ENCODE measurements at places on chromosomes 7 and 10.

- DNase-seq, result no peak
These were observed 73.7 kb downstream of the INSIG1 start for GRCh38 chr7:155371331-155371883.

DNA sequence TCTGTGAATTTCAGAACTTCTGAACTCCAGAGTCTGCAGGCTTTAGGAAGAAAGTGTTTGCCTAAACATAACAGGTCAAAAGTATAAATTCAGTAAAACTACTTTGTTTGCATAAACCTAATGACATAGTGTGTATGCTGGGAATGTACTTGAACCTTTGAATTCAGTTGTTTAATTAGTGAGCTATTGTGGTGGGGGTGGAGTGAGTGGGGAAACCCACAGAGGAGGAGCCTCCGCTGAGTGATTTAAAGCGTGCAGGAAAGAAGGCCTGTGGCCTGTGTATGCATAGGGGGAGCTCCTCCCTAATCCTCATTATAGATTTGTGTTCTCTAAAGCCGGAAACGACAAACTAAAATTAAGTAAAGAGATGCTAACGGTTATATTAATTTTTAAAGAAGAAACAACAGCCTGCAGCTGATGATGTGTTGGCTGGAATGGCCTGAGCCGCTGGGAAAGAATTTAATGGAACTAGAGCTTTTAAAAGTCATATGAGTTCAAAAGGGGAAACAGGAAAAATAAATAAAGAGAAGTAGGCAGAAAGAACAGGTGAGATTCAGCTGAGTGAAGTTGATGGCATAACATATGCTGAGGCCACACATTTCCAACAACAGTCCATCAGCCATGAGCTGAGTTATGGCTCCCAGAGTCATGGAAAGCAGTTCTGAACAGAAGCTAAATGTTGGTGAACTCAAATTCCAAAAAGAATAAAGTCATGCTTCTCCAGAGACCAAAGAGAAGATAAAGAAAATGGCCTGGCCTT, 595.0 kb downstream of the GRM8 start:
- no peak for DNase-seq

DNA sequence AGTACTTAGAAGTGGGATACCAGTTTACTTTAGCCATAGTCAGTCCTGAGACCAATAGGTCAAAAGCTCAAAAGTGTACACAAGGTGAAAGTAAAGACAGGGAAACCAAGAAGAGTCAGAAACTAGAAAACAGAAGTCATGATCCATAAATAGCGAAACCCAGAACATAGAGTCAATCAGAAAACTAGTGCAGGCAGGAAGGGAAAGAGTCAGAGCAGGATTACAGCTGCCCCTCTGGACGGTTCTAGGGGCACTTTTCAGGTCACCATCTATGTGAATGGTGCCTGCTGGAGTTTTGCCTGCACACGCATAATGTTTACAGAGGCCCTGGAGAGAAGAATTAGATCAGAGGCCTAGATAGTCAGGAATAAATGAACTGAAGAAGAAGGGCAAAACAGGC, 22.4 kb upstream of the DMTF1 start:
- DNase-seq, result no peak

- DNase-seq, result no peak
These were observed 103.8 kb downstream of the UNCX start for GRCh38 chr7:1336509-1336908.

DNA sequence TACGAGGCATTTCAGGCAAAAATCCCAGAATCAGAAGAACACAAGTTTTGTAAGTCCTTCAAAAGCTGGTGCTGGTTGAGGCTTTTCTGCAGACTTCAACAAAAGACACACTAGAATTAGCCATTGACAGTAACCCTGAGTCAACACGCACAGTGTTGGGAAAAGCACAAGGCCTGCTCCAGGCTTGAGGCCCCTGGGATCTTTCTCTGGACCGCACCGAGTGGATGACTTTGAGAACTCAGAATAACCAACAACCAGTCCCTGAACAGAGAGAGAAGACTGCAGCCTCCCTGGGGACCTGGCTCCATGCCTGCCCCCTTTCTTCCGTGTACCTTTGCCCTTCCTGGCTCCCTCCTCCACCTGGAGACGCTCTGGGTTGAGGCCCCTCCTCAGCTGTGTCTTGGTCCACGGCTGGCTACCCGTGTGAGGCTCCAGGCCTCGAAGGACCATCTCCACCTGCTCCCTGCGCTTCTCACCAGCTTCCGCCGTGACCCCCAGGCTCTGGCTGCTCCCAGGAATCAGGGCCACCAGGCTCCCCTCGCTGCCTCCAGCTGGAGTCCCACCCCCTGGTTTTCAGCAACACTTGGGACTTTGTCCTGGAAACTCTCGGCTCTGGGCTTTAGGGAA, 28.4 kb downstream of the DIP2C start:
- no peak for DNase-seq

GRCh38 chr10:88793712-88794299, 8.7 kb upstream of the LIPM start:
- no peak for DNase-seq

DNA sequence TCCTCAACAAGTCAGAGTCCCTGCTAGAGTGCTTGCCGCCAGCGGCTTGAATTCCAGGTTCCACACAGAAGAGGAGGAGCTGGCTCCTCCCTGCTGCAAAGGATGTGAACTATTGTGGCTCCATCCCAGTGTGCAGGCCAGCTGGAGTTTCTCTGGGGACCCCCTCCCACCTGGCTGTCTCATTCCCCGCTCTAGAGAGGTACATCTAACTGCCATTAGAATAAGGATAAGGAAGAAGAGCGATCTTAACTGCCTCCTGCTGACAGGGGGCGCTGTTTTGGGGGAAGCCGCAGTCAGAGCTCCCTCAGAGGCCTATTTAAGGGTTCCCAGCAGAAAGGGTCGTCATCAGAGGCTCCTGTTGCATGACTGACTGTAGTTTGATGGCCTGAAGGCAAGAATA, 40.8 kb upstream of the HECW1 start:
- DNase-seq, result no peak

- no peak for DNase-seq
These were observed 872.2 kb downstream of the ANKRD7 start for GRCh38 chr7:119096683-119097082.

DNA sequence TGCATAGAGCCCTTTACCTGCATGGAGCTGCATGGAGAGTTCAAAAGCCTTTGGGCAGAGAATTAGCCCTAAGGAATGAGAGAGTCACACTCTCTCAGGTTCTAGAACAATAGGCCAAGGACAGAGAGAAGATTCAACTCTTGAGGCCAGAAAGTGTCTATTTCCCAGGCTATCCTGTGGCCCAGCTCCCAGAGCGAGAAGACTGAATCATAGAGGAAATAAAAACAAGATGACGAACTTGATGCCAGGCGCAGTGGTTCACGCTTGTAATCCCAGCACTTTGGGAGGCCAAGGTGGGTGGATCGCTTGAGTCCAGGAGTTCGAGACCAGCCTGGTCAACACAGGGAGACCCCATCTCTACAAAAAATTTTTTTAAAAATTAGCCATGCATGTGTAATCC, 18.3 kb upstream of the PODXL start:
- no peak for DNase-seq

GRCh38 chr10:90777621-90778020, 80.2 kb downstream of the HTR7 start:
- no peak for DNase-seq

DNA sequence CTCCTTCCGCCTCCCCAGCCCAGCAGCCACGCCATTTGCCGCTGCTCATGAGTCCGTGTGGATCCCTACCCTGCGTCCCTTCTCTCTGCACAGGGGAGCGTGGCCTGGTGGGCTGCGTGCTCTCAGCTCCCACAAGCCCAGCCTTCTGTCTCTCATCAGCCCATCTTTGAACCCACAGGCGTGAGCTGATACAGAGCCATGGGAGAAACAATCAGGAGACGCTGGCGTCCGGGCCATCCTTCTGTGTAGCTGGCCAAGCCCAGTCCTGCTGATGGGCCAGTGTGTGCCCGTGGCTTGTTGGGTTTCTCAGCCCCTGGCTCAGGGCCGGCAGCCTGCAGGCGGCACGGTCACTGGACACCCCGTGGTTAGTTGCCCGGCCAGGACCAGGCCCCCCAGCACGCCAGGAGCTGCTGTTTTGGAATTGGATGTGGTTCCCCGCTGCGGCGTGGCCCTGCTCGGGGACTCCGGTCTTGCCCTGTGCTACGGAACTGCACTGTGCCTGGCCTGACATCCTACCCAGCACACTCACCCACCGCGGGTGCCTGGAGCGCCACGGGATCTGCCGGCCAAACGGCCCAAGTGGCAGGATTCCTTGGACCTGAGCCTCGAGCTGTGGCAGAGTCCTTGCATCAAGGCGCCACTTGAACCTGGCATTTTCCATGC, 88.9 kb downstream of the ELFN1 start:
- DNase-seq, result no peak

DNA sequence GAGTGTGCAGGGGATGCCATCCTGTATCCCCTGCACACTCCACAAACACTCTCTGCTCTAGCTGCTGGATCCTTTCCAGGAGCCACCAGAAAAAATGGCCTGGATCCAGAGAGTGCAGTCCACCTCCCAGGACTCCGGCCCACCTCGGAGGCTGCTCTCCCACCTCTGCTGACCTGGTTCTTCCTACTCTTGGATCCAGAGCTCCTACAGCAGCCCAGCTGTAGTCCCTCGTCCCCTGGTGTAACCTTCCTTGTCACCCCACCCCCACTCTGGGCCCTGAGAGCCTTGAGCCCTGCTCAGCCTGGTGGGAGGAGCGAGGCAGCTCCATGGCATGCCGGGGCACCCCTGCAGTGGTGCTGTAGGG, 54.4 kb downstream of the GOLGA7B start:
- DNase-seq, result no peak

DNA sequence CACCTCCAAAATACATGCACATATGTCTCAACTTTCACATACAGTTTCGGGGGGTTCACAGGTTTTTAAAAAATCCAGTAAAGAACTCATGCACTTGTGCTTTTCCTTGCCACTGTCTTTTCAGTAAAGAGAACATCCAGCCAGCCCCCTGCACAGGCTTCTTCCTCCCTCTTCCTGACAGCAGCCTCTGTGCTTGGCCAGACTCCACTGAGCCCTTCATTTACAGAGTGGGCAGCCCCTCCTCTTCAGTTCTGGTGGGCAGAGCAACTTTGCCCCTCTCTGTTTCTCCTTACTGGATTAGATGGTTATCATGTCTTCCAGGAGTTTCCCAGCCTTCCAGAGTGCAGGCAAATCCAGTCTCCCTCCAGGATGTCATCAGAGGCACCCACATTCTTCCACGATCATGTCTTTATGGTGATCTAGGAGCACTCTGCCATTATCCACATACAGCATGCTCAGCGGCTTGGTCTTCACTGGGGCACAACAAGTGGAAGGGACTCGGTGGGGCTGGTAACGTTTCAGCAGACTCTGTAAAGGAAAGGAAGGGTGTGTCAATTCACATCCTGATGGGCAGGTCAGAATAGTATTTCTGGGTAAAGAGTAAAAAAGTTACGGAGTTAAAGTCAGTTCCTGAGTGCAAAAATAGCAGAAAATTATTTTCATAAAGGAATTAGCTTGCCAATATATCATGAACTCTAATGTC, 8.8 kb downstream of the NODAL start:
- no peak for DNase-seq

DNA sequence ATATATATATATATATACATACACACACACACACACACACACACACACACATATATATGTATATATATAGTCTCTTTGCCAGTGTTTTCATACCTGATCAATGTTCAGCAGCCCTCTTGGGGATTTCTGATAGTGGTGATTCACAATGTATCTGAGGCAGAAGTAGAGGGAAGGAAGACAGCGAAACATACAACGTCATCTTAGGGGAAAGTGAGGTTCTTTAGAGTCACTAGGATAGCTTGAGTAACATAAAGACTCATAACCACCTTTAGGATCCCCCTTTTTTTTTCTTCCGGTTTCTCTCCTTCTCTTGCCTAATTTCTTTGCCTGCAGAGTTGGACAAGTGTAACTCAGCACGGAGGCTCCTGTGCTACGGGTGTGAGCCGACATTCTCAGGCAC, 56.6 kb downstream of the PODXL start:
- DNase-seq, result no peak

GRCh38 chr7:149662591-149663095, 110.7 kb downstream of the ZNF467 start:
- peak; percentile 76 for DNase-seq

- no peak for DNase-seq
These were observed 227.6 kb upstream of the IMMP2L start for GRCh38 chr7:111789870-111790269.

DNA sequence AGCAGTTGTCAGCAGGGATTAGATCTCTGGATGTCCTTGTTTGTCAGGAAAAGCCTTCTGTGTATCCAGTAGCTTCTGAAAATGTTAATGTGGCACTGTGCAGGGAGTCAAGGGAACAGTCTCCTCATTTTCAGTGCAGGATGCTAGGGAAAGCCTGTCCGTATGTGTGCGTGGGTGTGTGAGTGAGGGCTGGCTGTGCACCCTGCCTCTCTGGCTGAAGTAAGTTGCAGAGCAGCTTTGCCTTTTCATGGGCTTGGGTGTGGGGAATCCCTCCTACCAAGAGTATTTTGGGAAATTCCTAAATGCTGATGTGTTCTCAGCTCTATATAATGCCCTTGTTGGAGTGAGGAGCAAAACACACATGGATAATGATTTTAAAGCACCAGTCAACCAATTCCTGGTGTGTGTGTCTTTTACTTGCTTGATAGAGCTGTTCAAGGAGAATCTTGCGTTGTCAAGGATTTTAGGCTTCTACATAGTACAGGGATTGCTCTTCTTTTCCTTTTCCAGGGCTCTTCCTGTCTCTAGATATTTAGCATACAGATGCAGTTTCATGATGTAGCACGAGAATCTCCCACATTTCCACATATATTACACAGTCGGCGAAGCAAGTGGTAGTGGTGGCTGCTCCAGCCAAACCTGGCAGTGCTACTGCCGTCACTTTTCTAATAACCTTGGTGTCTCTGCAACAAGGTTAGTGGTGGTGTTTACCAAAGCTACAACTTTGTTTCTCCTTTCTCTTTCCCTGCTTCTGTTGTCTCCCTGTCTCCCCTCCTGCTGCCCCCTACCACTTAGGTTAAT, 92.8 kb downstream of the MCU start:
- peak; percentile 73 for DNase-seq

DNA sequence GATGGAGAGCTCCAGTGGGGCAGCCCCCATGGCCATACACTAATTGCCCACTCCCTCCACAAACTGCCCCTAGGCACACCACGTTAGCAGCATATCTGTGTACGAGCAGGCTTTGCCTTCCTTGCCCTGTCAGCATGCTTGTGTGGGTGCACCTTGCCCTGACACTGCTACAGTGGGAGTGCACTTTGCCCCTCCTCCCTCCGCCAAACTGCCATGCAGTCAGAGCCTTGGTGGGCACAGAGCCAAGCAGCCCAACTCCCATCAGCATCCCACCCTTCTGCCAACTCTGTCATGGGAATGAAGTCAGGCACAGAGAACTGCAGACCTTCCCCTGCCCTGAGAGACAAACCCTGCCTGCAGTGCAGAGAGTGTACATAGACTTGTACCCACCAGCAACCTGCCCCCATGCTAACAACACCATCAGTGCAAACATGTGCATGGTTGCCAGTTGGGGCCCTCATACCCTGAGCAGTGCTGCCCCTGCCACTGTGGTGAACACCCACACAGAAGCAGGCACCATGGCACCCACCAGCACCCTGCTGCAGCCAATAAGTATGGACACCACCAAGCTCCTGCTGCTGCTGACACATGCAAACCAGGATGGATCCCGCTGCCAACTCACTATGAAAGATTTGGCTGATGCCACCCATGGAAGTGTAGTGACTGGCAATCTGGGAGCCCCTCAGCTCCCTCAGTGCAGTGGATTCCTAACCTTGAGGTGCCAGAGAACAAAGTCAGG, 1197.7 kb upstream of the CELF2 start:
- DNase-seq, result no peak

All from sciatic nerve (tissue), 2 donors.